ENCODE measurements at places on chromosomes 1 and 21.

- no peaks in the 10 kb centered on the region for H3K4me1 ChIP-seq
- H3K36me3 ChIP-seq = no peaks in the 10 kb centered on the region
- no peak overlapping the region for H3K27ac ChIP-seq
Measured at GRCh38 chr21:32238063-32238462, 40.8 kb downstream of the MIS18A start.

GRCh38 chr1:245809361-245809760 is 654.6 kb downstream of the KIF26B start:
- H3K27me3 ChIP-seq = no peaks in the 10 kb centered on the region
- no peaks in the 10 kb centered on the region for H3K4me1 ChIP-seq
- no peaks in the 10 kb centered on the region for H3K36me3 ChIP-seq
- DNase-seq = no peak

DNA sequence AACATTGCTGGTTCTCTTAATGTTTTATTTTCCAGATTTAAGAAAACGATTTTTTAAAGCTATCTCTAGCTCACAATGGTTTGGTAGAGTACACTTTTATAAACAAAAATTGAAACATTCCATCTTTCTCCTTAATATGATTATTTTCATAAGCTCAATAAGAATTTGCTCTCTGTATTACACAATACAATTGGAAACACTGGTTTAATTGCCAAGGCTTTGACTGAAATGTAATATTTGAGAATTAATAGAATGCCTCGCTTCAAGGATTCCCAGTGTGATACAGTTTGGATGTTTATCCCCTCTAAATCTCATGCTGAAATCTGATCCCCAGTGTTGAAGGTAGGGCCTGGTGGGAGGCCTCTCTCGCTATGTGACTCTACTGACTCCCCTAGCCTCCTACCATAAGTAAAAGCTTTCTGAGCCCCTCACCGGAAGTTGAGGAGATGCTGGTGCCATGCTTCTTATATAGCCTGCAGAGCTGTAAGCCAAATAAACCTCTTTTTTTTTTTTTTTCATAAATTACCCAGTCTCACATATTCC is 67.4 kb downstream of the DDAH1 start:
- no peaks in the 10 kb centered on the region for H3K36me3 ChIP-seq
- no peaks in the 10 kb centered on the region for H3K4me1 ChIP-seq
- H3K4me3 ChIP-seq = no peak overlapping the region
- no peak for DNase-seq
- no peak overlapping the region for H3K27ac ChIP-seq
- no peaks in the 10 kb centered on the region for H3K27me3 ChIP-seq

DNA sequence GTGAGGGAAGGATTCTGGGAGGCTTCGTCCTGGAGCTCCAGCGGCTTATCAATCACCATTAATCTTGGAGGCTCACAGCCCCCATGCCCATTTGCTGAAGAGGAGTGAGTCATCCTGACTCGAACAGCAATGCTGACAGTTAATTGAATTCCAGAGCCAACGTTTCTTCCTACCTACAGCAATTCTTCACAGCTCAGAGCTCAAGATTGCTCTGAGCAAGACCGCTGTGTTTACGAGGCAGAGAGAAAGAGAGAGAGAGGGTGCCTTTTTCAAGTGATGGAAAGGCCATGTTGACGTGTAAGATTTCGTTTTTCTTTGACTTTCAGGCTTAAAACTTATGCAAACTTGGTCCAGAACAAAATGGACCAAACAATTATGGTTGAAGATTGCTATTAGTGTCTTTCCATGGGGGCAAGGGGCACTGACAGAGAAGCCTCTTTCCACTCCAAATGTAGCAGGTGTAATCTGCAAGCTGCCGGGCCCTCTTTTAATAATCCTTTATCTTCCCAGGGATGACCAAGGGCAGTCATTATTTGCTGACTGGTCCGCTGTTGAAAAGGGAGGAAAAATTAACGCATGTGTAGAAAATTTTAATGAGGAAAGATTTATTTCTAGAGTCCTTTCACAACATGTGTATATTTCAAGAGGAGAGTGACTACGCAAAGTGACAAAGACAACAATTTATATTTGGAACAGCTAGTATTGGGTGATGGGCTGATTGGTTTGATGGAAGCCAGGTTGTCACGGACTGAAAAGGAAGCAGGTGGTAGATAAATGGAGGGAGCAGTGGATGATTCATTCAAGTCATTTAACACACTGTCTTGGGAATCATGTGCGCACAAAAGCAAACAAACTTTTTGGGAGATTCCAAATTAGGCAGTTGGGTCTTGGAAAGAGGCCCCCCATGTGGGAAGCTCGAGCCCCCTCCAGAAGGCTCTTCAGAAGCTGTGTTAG is 136.1 kb upstream of the IRF2BP2 start:
- H3K36me3 ChIP-seq = no peaks in the 10 kb centered on the region
- H3K27ac ChIP-seq = no peak overlapping the region
- no peaks in the 10 kb centered on the region for H3K4me1 ChIP-seq
- DNase-seq = no peak

DNA sequence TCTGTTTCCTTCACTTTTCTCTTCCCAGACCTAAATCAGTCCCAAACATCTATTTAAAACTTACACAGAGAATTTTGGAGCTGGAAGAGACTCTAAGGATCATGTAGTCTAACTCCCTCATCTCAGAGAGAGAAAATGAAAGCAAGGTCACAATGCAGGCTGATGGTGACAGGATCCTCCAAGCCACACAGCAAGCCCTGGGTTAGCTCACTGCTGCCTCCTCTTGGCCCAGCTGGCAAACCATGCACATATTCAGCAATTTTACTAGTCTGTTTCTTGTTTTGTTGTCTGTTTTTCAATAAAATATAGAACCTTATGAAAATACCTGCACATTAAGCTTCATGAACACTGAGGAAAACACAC is 27.7 kb upstream of the LY9 start:
- peaks cover 19% of the 10 kb centered on the region for H3K4me1 ChIP-seq
- no peaks in the 10 kb centered on the region for H3K27me3 ChIP-seq
- H3K36me3 ChIP-seq = no peaks in the 10 kb centered on the region
- peak overlapping the region; percentile 69 for H3K4me3 ChIP-seq
- peak; percentile 92 for DNase-seq

DNA sequence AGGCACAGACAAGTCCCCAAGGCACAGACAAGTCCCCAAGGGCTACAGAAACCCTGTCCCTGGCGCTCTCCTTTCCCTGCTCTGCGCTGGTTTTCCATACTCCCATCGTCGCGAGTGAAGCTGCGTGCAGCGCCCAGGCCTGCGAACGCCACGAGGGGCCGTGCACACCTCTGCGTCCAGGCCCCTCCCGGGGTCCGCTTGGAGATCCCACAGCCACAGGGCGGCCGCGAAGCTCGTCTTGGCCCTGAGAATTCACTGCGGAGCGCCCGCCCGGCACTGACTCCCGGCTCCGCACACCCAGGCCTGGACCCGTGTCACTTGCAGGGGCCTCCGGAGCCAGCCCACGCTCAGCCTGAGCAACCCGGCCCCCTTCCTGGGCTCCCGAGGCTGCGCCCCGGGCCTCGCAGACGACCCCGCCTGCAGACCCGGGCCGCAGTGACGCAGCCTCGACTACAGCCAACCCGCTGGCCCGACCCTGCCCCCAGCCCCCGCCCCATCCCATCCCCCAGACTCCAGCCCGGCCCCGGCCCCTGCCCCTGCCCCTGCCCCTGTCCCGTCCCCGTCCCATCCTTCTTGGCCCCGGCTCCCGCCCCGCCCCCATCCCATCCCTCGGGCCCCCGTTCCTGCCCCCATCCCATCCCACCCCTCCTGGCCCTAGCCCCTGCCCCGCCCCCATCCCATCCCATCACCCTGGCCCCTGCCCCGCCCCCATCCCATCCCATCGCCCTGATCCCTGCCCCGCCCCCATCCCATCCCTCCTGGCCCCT is 841 bp downstream of the POFUT2 start:
- no peak for DNase-seq
- H3K27ac ChIP-seq = no peak overlapping the region
- peaks cover 26% of the 10 kb centered on the region for H3K36me3 ChIP-seq
- peaks cover 11% of the 10 kb centered on the region for H3K4me1 ChIP-seq
- no peaks in the 10 kb centered on the region for H3K27me3 ChIP-seq

DNA sequence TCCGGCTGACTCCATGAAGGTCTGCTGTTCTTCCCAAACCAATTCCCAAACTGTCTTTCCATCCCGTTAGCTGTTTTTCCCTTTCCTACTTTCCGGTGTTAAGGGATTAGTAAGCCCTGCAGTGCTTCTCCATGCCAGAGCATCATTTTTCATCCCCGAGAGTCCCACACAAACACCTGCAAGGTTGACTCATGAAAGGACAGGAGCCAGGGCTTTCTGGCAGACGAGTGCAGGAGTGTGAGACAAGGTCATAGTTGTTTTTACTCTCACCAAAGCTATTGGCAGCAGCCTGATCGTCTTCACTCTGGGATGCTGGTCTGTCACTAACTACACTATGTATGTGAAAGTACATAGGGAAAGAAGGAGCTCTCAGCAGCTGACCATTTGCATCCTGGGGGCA is 10.2 kb upstream of the BECN2 start:
- H3K27me3 ChIP-seq = no peaks in the 10 kb centered on the region
- H3K4me3 ChIP-seq = no peak overlapping the region
- H3K27ac ChIP-seq = no peak overlapping the region
- DNase-seq = no peak
- H3K4me1 ChIP-seq = no peaks in the 10 kb centered on the region

DNA sequence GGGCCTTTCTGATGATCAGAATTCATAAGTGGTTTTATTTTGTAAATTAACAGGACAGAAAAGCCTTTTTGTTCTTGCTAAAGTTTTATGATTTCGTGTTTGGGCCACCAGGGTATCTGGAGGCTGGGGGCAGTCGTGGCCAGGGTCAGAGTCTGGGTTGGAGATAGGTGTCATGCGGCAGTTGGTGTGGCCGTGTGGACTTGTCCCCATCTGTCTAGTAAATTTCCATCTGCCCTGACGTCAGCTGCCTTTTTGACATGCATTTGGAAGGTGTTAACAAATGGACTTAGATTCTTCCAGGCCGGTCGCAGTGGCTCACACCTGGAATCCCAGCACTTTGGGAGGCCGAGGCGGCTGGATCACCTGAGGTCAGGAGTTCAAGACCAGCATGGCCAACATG is 56.8 kb downstream of the SKI start:
- peaks cover 27% of the 10 kb centered on the region for H3K4me1 ChIP-seq
- no peak for DNase-seq
- H3K27ac ChIP-seq = no peak overlapping the region
- H3K36me3 ChIP-seq = no peaks in the 10 kb centered on the region
- H3K4me3 ChIP-seq = no peak overlapping the region

DNA sequence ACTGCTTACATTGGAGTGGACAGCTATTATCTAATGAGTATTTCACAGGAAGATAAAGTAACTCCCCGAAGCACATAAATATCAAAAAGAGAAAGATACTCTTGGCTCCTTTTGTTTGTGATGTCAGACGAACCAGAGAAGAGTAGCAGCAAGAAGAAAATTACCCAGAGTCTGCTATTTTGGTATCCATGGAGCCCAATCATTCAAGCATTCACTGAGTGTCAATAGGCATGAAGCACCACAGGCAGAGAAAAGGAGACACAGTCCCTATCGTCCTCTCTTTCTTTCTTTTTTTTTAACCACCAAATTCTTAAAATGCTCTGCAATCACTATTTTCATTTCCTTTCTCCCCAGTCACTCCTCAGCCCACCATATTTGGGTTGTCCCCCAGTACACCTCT is 22.2 kb downstream of the THEMIS2 start:
- no peaks in the 10 kb centered on the region for H3K27me3 ChIP-seq
- peaks cover 25% of the 10 kb centered on the region for H3K4me1 ChIP-seq
- peaks cover 49% of the 10 kb centered on the region for H3K36me3 ChIP-seq
- H3K4me3 ChIP-seq = no peak overlapping the region
- DNase-seq = no peak

GRCh38 chr1:99227056-99227897 is 37.0 kb upstream of the PLPPR4 start:
- no peaks in the 10 kb centered on the region for H3K27me3 ChIP-seq
- no peaks in the 10 kb centered on the region for H3K36me3 ChIP-seq
- H3K4me3 ChIP-seq = no peak overlapping the region
- no peaks in the 10 kb centered on the region for H3K4me1 ChIP-seq

- no peak overlapping the region for H3K27ac ChIP-seq
- H3K4me1 ChIP-seq = no peaks in the 10 kb centered on the region
- H3K27me3 ChIP-seq = no peaks in the 10 kb centered on the region
- no peaks in the 10 kb centered on the region for H3K36me3 ChIP-seq
Measured at GRCh38 chr1:51643362-51643761, 26.5 kb downstream of the OSBPL9 start.

DNA sequence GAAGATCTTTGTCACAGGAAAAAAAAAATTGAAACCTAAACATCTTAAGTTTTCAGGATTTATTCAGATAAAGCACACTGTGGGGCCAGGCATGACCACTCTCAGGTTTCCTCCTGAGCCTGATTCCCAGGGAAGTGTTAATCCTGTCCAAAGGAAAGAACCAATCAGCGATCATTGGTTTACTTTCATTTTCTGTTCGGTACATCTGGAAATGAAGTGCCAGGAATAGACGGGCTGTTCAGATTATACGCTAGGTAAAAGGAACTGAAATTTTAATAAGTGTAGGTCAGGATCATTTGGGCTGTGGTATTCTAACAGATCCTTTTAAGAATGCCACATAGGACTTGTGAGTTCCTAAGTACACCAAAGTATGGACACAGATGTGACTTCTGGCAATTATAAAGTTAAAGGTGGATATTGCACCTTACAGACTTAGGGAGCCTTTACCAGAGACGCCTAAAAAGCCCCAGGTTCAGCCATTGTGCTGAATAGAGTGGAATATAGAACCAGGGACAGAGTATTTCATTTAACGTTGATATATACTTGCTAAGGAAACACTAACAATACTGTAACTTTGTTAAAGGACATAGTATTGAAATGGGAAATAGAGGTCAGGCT is 9.3 kb upstream of the CACYBP start:
- no peak for DNase-seq
- H3K4me3 ChIP-seq = peak overlapping the region; percentile 54
- H3K27me3 ChIP-seq = no peaks in the 10 kb centered on the region
- H3K36me3 ChIP-seq = no peaks in the 10 kb centered on the region
- H3K27ac ChIP-seq = peak overlapping the region; percentile 38
- H3K4me1 ChIP-seq = peaks cover 14% of the 10 kb centered on the region

DNA sequence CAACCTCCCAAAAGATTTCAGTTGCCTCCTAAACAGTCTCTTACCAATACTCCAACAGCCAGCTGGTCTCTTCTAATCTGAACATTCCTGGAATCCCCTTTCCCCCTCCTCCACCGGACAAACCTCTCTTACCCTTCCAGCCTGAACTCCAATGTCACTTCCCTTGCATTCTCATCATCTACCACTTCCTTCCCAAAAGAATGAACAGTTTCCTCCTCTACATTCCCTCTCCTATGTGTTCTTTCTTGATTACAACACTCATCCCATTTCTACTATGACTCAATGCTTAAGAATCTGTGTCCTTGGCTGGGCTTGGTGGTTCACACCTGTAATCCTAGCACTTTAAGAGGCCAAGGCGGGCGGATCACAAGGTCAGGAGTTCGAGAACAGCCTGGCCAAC is 417.1 kb downstream of the SETD4 start:
- no peaks in the 10 kb centered on the region for H3K4me1 ChIP-seq
- no peaks in the 10 kb centered on the region for H3K36me3 ChIP-seq
- H3K27ac ChIP-seq = no peak overlapping the region
- H3K27me3 ChIP-seq = no peaks in the 10 kb centered on the region

GRCh38 chr1:161131523-161132409 is 701 bp downstream of the DEDD start:
- peaks cover 13% of the 10 kb centered on the region for H3K36me3 ChIP-seq
- peak overlapping the region; percentile 98 for H3K4me3 ChIP-seq
- no peak for DNase-seq
- H3K27ac ChIP-seq = peak overlapping the region; percentile 59
